ENCODE measurements at places on chromosomes 3 and 15.

- no peak for DNase-seq
Observed at GRCh38 chr3:169467751-169468150, 195.8 kb downstream of the MECOM start.

DNA sequence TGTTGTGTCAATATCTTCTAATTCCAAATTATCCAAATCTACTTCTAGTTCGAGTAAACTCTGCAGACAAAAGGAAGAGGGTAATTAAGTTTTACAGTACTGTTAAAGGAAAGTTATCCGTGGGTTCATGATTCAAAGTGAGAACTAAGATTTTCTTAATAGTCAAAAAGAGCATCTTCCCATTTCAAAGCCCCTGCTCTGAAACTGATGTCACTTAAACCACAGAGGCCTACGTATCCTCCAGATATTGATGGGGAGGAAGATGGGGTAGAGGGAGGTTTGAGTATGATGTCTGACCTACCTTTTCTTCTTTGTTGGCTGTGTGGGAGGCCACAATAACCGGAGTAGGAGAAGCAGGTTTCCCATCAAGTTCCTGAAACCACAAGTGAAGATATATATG lies 14.1 kb downstream of the MRPS22 start:
- DNase-seq, result no peak

DNA sequence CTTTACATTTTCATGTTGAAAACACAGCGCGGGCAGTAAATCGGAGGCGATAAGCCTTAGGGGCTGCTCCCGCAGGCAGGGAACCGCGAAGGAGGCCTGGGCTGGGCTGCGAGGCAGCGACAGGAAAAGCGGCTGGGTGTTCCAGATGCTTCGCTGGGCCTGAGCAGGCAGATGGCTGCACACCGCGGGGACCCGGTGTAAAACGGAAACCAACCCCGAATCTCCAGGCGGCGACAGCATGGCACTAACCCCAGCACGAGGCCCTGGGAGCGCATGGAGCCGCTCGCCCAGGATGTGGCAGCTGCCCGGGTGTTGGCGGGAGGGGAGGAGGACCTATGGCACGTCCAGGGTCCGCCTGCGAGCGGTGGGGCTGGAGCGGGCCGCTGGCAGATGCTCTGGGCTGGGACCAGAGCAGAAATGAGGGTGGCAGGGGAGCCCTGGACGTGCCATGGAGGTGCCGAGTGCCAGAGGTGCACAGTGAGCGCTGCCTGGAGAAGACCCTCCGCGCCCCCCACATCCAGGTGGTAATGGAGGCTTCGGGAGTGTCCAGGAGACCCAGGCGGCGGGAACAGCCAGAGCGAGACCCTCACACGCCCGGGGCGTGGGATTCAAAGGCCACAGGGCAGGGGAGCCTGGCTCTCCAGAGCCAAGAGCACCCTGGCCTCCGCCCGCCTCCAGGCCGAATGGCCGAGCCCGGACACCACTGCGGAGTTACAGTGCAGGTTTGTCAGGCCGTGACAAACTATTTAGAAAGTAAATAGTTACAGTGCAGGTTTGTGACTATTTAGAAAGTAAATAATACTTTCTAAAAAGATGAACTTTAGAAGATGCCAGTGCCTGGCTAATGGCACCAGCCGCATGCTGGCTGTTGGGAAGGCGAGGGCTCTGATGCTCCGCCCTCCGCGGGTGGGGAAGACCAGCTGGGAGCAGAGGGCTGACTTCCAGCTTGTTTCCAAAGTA lies 293.6 kb downstream of the OCA2 start:
- DNase-seq, result no peak

DNA sequence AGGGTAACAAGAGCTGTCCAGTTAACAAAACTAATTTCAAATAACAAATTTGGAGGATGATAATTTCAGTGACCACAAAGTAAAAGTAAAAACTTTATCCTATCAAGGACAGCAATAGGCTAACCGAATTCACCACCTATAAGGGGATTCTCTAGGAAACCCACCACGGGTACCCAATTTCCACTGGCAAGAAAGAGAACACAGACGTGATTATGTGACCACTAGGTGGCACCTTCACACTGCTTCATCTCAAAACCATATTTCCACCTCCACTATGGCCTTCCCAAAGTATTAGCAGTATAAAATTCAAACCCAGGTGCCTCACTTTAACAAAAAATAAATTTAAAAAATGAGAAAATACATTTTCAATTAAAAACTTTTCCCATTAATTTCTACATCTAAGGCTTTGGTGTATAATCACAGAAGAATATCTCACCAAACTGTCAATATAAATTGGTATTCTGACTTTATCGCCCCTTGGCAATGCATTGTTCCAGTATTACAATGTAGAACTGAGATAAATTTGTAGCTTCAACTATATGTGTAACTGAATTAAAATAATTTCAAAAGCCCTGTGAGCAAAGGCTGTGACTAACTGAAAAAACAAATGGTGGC lies 96.5 kb downstream of the FSIP1 start:
- DNase-seq, result no peak

- peak; percentile 57 for DNase-seq
Observed at GRCh38 chr3:183428447-183429211, at the start of gene MCF2L2. Gene MCF2L2, minus strand, starts transcription at chr3:183428619. Its CDS starts 642 bp downstream, at chr3:183427977.

GRCh38 chr3:112980080-112980479 lies 5.2 kb upstream of the CD200R1 start:
- no peak for DNase-seq

DNA sequence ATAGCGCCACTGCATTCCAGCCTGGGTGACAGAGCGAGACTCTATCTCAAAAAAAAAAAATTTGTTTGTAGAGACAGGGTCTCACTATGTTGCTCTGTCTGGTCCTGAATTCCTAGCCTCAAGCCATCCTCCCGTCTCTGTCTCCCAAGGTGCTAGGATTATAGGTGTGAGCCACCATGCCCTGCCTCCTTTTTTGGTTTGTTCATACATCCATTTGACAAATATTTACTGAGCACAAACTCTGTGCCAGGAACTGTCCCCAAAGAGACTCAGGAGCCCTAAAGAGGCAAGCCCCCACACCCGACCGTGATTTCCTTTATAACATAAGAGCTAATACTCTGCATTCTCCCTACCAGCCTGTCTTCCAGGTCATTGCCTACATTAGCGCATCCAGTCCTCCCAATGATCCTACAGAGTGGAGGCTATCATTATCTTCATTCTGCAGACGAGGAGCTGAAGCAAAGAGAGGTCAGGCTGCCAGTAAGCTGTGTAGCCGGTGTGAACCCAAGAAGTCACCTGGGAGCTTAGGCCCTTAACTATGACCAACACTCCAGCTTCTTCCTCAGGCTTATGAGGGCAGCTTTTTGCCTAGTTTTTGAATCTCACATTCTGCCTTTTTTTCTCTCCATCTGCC lies 6.3 kb upstream of the PXK start:
- no peak for DNase-seq

- DNase-seq, result no peak
Observed at GRCh38 chr3:111976254-111976653, 2.6 kb upstream of the ABHD10 start.

GRCh38 chr3:59251869-59252268 lies 202.0 kb upstream of the CFAP20DC start:
- DNase-seq, result no peak

Measured in activated CD8-positive, alpha-beta memory T cell treated with anti-CD3 and anti-CD28 coated beads for 1 hour (primary cell).